Stimulated activated CD4-positive, alpha-beta T cell treated with anti-CD3 and anti-CD28 coated beads, Interleukin-1b, Interleukin-23, amount 100 ng/mL, for 1 hour (primary cell): ENCODE measurements at places on chromosomes 2 and 18.

DNA sequence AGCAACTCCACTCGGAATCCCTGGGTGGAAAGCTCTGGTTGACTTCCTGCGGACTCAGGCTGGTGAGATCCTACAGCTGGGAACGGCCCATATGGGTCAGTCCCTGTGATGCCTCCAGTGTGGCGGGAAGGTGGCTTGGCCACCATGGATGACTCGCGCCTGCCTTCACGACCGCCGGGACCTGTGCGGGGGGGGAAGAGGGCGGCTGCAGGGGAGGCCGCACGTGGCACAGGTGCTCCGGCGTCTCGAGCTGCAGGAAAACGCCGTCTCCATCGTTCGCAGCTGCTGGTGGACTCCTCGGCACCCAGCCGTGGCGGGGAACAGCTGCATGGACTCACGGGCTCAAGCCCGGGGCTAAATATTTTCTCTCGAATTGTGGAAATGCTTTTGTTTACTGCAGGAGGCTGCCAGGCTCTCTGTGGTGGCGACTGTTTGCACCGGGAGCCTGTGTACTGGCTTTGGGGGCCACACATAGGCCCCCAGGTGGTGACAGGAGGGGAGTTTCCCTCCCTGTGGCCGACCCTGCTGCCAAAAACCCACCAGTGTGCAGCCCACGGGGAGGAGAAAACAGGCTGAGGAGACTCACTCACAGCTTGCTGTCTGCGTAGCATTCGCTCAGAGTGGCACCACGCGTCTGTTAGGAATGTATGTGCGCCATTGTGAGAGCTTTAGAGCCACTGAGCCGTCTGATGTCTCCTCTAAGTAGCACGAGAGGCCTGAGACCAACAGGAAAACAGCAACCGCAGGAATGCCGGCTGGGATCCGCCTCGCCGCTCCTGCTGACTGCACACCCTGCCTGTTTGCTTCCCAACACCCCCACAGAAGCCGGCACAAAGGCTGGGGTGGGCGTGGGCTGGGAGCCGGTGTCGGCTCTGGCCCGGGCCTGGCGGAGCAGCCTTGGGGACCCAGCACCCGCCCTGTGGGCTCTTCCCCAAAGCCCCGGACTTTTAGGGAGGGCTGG is 89.2 kb downstream of the NFATC1 start:
- no peak for DNase-seq

- no peak for DNase-seq
These were observed 316.1 kb upstream of the FANCL start for GRCh38 chr2:58557176-58557575.

DNA sequence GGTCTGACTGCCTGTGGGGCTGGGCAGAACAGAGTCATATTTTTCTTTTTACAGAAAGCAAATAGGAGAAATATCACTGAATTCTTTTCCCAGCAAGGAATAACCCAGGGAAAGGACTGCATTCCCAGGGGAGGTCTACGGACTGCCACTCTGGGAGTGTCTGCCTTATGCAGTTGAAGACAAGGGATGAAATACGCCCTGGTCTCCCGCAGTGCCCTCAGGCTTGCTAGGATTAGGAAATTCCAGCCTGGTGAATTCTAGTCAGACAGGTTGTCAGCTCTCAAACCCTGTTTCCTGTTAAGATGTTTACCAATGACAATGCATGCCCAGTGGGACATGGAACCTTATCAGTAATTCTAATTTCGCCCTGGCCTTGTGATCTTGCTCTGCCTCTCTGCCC is 30.3 kb upstream of the PDK1 start:
- no peak for DNase-seq

DNA sequence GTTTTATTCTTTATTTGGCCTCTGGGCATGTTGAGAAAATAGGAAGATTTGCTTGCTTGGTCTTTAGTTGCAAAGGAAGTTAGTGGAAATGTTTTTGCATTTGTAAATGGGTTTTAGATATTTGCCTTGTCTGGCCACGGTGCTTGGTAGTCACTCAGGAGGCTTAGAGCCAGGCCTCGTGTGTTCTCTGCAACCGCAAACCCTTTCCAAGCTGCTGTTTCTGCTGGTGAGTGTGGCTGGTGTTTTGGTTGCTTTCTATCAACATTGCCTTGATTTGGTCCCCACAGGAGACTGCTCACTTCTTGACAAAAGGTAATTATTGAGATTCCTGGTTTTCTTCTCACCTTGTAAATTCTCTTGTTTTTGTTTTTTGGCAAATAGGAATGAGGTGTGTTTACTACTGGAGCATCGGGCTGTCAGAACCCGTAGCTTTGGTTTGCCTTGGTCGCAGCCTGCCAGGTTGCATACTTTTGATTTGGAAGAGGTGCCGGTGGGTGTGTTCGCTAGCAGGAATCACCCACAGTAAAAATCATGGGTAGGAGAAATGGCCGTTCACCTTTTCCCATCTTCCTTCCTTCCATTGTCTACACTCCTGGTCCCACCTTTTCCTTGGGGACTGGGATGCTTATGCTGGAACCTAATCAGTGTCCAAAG is 15.8 kb downstream of the ASAP2 start:
- no peak for DNase-seq

DNA sequence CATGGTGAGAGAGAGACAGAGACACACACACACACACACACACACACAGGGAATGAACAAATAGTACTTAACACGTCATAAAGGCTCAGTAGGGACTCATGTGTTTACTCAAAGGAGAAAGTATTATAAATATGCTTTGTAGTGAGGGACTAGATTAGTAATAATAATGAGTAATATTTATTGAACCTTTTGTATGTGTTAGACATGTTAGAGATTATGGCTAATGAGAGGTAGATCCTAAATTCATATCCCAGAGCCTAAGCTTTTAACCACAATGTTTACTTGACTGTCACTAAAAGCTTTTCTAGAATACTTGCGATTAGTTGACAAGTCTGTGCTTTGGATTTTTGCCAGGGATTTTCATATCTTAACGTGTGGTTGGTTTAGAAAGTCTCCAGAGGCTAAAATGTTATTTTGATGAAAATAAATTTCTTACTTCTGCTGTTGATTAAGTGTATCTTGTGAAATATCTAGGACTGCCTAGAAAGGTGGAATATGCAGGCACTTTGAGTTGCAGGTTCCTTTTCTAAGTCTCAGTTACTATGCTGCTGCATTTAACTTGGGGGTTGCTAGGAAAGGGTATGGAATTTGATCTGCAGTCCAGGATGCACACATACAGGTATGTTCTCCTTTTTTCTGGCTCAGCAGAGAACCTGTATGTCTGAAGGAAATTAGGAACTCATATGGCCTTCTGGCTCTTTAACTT is 64.5 kb downstream of the UBR3 start:
- DNase-seq: no peak

GRCh38 chr2:227010433-227010832 is 153.6 kb downstream of the COL4A4 start:
- no peak for DNase-seq

- DNase-seq: no peak
These were observed 163.3 kb downstream of the QPCT start for GRCh38 chr2:37507703-37508102.
